ENCODE measurements at places on chromosomes 16 and 17. TPM values are rescaled to one million over a fixed set of nuclear protein-coding genes. Genes with fewer than 3 reads are reported as not detected.
A peak's percentile ranks its signal among the peaks of the same experiment; 100 is the strongest.

GDPD1 gene
- total RNA-seq, result 3.7 TPM

- DNase-seq, result no peak
- no peaks in the 10 kb centered on the region for H3K36me3 ChIP-seq
- no peak overlapping the region for H3K27ac ChIP-seq
- H3K4me3 ChIP-seq, result no peak overlapping the region
Observed at GRCh38 chr16:79469999-79470398, 130.5 kb downstream of the MAF start.

EFNB3 gene
- total RNA-seq, result 1.8 TPM

TBC1D3I gene
- total RNA-seq, result not detected

GRCh38 chr17:82128287-82128686 is 30.3 kb upstream of the FASN start:
- no peak for DNase-seq
- no peaks in the 10 kb centered on the region for H3K27me3 ChIP-seq
- H3K4me1 ChIP-seq, result 0 out of 2 replicates have a peak, but pooled peaks cover 1% of the 10 kb centered on the region
- H3K36me3 ChIP-seq, result no peaks in the 10 kb centered on the region
- no peak overlapping the region for H3K4me3 ChIP-seq

SLC2A4 gene
- total RNA-seq, result not detected

PHKB gene
- 42.0 TPM for total RNA-seq

DNA sequence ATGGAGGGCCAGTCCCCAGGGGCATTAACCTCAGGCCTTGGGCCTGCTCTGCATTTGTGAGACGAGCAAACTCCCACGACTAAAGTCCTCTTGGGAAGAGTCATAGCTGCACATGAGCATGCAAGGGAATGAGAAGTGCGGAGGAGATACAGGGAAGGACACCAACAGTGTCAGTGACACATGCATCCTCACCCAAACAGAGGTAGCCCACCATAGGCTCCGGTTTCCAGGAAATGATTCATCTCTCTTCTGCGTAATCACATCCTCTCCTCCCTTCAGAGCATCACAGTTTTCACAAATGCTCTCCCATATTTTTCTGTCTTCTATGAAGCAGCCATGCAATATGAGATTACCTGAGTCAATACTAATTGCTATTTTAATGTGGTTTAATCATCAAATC is 725.7 kb upstream of the GOT2 start:
- DNase-seq, result peak; percentile 10
- no peaks in the 10 kb centered on the region for H3K27me3 ChIP-seq
- H3K27ac ChIP-seq, result no peak overlapping the region
- H3K4me3 ChIP-seq, result no peak overlapping the region

DNA sequence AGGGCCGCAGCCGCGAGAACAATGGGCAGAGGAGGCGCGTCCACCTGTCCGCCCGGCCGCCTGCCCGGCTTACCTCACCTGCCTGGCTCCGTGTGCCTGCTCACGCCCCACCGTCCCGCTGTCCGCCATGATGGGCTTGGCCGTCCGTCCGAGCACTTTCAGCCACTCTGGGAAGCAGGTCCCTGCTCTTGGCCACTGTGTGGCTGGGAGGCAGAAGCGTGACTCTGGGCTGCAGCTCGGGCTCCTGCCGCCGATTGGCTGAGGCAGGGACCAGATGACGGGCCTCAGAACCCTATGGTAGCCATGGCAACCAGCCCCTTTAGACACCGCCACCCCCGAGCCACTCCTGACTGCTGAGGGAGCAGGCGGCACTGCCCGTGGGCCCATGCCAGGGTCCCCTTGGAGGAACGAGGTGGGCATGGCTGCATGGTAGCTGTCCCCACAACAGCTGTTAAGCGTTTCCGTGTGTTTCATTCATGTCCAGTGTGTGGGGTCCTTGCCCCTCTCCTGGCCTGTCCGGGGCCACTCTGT is 8.9 kb upstream of the AXIN1 start:
- no peak overlapping the region for H3K4me3 ChIP-seq
- no peaks in the 10 kb centered on the region for H3K36me3 ChIP-seq
- no peaks in the 10 kb centered on the region for H3K4me1 ChIP-seq

DNA sequence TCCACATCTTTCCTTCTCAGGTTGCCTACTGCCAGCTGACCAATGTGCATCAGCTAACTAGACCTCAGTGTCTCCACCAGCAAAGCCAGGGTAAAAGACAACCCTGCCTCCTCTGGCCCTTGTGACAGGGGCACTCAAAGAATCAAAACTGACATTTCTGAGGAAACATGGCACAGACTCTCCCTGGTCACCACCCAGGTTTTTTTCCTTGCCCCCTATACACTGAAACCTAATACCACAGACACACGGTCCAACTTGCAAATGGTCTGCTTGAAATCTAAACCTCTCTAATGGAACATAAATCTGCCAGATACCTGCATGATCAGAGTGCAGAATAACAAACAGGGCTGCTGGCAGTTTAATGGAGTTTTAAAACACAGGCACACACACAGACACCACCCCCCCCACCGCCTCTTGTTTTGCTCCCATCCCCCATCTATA is 19.5 kb upstream of the CORO6 start:
- H3K27ac ChIP-seq, result no peak overlapping the region
- no peaks in the 10 kb centered on the region for H3K27me3 ChIP-seq
- H3K4me1 ChIP-seq, result peaks cover 45% of the 10 kb centered on the region
- H3K4me3 ChIP-seq, result no peak overlapping the region
- DNase-seq, result no peak

GRCh38 chr16:54102888-54103866 is 183.4 kb downstream of the IRX3 start:
- no peaks in the 10 kb centered on the region for H3K27me3 ChIP-seq
- no peak overlapping the region for H3K4me3 ChIP-seq
- no peaks in the 10 kb centered on the region for H3K36me3 ChIP-seq

GRCh38 chr17:80153004-80153403 is 6.1 kb upstream of the EIF4A3 start:
- H3K4me1 ChIP-seq, result peaks cover 11% of the 10 kb centered on the region
- DNase-seq, result no peak
- no peak overlapping the region for H3K27ac ChIP-seq
- H3K27me3 ChIP-seq, result no peaks in the 10 kb centered on the region

DNA sequence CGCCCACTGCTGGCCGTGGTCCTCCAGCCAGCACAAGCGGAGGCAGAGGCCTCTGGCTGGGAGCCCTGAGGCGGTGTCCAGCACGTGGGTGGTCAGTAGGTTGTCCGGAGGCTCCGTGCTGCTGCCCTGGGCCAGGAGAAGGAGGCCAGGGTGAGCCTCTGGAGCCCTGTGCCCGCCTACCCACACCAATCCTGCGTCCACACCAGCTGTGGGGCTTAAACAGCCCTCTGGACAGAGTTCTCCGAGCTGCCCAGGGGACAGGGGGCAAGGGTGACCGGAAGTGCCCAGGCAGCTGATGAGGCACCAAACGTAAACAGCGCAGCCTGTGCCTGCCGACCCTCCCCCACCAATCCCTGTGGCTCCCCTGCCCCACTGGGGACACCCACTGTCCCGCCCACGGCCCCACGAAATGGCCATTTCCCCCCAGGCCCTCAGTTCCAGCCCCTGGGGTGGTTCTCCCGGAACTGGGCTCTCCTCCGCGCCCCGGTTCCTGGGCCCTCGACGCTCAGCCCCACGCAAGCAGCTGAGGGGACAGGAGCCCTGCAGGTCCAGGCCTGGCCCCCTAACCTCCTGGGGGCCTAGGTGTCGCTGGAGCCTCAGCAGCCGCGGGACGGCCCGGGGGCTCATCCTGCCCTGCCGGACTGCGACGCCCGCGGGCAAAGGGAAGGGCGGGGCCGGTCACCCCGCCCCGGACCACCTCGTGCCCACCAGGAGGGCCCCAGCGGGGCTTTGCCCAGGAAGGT is 27.9 kb upstream of the DBNDD1 start:
- H3K36me3 ChIP-seq, result no peaks in the 10 kb centered on the region
- peak overlapping the region; percentile 50 for H3K4me3 ChIP-seq
- H3K27ac ChIP-seq, result no peak overlapping the region
- no peaks in the 10 kb centered on the region for H3K27me3 ChIP-seq

DNA sequence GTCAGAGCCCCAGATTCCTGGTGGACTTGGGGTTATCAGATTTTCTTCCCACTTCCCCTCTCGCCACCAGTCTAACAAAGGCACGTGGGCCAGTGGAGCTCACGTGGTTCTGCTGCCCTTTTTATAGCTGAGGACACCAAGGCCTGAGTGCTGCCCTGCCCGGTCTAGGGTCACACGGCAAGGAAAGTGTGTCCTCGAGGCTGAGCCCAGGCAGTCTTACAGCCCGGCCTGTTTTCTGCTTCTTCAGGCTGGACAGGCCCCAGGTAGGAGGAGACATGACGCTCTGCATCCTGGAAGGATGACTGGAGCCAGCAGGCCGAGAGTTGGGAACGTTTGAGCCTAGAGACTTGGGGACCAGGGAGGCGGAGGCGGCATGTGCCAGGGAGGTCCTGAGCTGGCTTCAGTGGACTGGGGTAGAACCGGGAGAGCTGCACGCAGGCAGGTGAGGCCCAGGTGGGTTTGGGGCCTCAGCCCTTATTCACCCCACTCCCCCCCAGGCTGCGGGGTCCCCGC is 3.5 kb downstream of the CTRB1 start:
- no peak overlapping the region for H3K4me3 ChIP-seq
- H3K36me3 ChIP-seq, result no peaks in the 10 kb centered on the region
- H3K27me3 ChIP-seq, result no peaks in the 10 kb centered on the region

FAM20A gene
- total RNA-seq, result 7.5 TPM

DNA sequence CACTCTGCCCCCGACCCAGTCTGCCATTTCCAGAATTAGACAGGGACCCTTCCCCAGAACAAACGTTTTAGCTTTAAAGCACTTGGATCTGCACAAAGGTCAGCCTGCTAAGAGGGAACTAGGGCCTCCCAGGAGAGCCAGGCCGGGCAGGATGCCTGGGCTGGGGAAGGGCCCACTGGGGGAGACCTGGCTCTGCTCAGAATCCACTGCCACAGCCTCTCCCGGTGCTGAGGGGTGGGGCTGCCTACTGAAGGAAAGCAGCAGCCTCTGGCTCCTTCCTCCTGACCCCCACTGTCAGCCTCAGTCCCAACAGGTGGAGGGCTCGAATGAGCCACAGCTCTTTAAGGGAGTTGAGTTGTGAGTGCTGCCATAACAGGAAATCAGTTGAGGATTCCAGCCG is 1.7 kb downstream of the YBX2 start:
- no peaks in the 10 kb centered on the region for H3K4me1 ChIP-seq
- DNase-seq, result no peak
- H3K27me3 ChIP-seq, result peaks cover 26% of the 10 kb centered on the region
- H3K36me3 ChIP-seq, result no peaks in the 10 kb centered on the region
- H3K4me3 ChIP-seq, result no peak overlapping the region

XAF1 gene
- 21.5 TPM for total RNA-seq

CACNA1G gene
- total RNA-seq, result 0.97 TPM

KRTAP1-1 gene
- 1.6 TPM for total RNA-seq

GRCh38 chr17:68498479-68499326 is 13.5 kb upstream of the PRKAR1A start:
- peak; percentile 45 for DNase-seq
- H3K4me3 ChIP-seq, result no peak overlapping the region
- H3K4me1 ChIP-seq, result no peaks in the 10 kb centered on the region

GP1BA gene
- not detected for total RNA-seq

- DNase-seq, result peak; percentile 77
- peaks cover 11% of the 10 kb centered on the region for H3K4me1 ChIP-seq
- no peak overlapping the region for H3K4me3 ChIP-seq
- no peak overlapping the region for H3K27ac ChIP-seq
- no peaks in the 10 kb centered on the region for H3K27me3 ChIP-seq
Observed at GRCh38 chr16:70476272-70477020, 22.1 kb downstream of the FCSK start.

GRCh38 chr16:11263737-11264136 is 5.4 kb downstream of the TNP2 start:
- DNase-seq, result no peak
- no peaks in the 10 kb centered on the region for H3K36me3 ChIP-seq
- no peaks in the 10 kb centered on the region for H3K27me3 ChIP-seq
- H3K4me3 ChIP-seq, result no peak overlapping the region
- H3K27ac ChIP-seq, result no peak overlapping the region

DNA sequence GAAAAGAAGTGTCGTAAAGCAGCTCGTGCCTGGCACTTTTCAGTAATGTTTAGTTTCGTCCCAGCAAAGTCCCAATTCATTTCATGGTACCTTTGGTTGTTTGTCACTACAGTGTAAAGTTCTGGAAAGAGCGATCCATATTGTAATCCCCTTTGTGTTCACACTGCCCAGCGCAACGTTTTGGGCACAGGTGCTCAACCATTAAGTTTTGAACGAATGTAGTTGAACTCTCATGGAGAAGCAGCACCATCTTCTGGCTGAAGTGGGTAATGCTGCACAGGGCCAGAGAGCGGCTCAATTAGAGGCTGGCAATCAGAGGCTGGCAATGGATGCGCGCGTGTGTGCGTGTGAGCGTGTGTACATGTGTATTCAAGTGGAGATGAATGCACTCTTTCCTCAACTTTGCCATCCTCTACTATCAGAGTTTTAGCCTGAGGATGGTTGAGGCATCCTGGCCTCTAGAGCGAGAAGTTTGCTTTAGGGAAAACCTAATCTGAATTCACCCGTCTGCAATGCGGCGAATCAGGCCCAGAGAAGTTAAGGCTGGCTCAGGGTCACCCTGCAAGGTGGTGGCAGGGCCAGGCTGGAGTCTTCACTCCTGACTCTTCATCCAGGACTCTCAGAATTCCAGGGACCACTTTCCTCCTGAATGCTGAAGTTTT is 29.9 kb downstream of the DYNLL2 start:
- H3K4me1 ChIP-seq, result no peaks in the 10 kb centered on the region
- no peak overlapping the region for H3K27ac ChIP-seq
- no peaks in the 10 kb centered on the region for H3K36me3 ChIP-seq
- H3K27me3 ChIP-seq, result no peaks in the 10 kb centered on the region
- DNase-seq, result peak; percentile 73

FNDC8 gene
- not detected for total RNA-seq

- 0 out of 2 replicates have a peak, but pooled peaks cover 6% of the 10 kb centered on the region for H3K36me3 ChIP-seq
- H3K4me3 ChIP-seq, result no peak overlapping the region
- no peaks in the 10 kb centered on the region for H3K4me1 ChIP-seq
- no peaks in the 10 kb centered on the region for H3K27me3 ChIP-seq
Observed at GRCh38 chr17:73214851-73215250, 22.0 kb downstream of the COG1 start.

DNA sequence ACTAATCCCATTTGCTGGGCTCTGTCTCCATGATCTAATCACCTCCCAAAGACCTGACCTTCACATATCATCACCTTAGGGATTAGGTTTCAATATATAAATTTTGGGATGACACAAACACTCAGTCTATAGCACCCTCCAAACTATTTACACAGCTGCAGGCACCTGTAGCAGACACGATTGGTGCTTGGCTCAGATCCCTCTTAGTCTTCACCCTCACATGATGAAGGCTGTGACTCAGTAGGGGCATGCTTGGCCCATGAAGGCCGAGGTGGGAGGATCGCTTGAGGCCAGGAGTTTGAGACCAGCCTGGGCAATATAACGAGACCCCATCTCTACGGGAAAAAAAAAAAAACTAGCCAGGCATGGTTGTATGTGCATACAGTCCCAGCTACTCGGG is 73.5 kb downstream of the HS3ST2 start:
- H3K4me3 ChIP-seq, result no peak overlapping the region
- H3K36me3 ChIP-seq, result no peaks in the 10 kb centered on the region
